ENCODE measurements at places on chromosomes 7 and 10.

- no peak for DNase-seq
Observed at GRCh38 chr7:140165422-140165821, 11.4 kb downstream of the KDM7A start.

- no peak for DNase-seq
Observed at GRCh38 chr10:80709866-80710265, 172.2 kb downstream of the SH2D4B start.

DNA sequence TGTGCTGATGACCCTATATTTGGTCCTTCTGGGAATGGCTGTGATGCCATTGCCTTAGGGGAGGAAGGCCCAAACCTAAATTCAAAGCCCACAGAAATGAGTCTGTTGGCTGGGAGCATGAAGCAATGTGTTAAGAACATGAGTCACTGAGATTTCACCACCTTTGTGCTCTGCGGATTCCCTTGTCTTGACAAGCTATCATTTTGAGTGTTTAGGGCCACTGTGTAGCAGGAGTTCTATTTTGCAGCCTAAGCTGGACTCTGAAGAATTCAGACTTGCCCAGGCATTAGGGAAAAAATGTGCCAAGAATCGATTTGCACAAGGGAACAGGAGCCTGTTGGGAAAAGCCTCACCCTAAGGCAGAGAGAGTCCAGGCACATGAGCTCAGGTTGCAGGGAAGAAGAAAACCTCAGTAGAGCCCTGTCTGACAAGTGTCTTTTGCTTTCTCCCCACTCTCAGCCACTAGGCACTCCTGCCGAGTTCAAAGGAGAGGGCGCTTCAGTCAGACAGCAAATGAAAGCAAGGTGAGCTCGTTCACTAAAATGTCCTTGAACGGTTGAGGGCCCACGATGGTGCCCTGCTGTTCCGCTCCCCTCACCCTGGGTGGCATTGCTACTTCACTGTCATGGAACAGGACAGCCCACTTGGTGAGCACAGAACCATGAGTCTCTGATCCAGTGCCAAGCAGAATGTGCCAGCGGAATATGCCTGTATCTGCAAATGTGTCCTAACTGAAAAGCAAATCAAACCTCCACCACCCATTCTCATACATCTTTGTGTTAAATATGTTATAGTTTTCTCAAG is 93.6 kb downstream of the PRLHR start:
- no peak for DNase-seq

GRCh38 chr7:120949393-120949911 is 1.1 kb upstream of the ING3 start:
- no peak for DNase-seq

DNA sequence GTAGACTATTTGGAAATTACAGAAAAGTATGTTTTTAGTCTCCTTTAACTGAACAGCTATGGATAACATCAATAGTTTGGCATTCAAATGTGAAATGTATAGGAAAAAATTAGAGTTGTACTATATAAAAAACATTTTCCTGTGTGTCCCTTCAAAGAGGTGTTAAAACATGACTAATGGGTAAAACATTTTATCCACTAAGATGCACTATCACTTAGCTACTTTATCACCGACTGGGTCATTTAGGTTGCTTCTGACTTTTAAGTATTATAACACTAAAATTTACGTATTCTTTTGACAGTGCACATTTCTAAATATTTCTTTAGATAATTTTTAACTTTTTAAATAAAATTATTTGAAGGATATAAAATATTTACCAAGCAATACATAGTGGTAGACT is 77.6 kb downstream of the UBE2H start:
- DNase-seq = no peak

GRCh38 chr7:106070201-106070551 is 41.9 kb downstream of the SYPL1 start:
- DNase-seq = no peak

DNA sequence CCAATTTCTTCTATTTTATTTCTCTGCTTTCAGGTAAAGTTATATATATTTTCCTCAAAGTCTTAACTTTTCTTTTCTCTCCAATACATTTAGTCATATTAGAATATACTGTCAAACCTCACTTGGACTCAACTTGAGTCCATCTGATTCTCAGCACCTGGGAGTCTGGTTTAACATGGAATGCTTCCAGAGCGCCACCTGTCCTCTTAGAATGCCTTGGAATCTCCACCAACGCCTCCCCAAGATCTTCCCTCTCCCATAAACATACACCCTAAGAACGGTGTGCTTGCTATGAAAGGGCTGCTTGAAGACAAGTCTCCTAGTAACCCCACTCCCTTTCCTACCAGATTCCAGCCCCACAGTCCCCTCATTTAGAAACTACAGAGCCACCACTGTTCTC is 229.1 kb upstream of the MKLN1 start:
- DNase-seq = no peak

- no peak for DNase-seq
Observed at GRCh38 chr10:70119197-70119596, 13.4 kb downstream of the AIFM2 start.

- DNase-seq = no peak
Observed at GRCh38 chr7:92653136-92653535, 62.9 kb upstream of the FAM133B start.

- DNase-seq = no peak
Observed at GRCh38 chr7:70355198-70356020, 757.1 kb downstream of the AUTS2 start.

Data from activated CD4-positive, CD25-positive, alpha-beta regulatory T cell (primary cell).